ENCODE measurements at places on chromosomes 3 and 15. TPM values are rescaled to one million over a fixed set of nuclear protein-coding genes. Genes with fewer than 3 reads are reported as not detected.

Gene MEX3B
- not detected for total RNA-seq

Gene PAQR5
- 18.3 TPM for total RNA-seq

Gene GPR149
- total RNA-seq: 0.18 TPM

Gene TLNRD1
- 88.3 TPM for total RNA-seq

Gene CCDC39
- 0.72 TPM for total RNA-seq

Gene ANXA2
- 1,332 TPM for total RNA-seq

DNA sequence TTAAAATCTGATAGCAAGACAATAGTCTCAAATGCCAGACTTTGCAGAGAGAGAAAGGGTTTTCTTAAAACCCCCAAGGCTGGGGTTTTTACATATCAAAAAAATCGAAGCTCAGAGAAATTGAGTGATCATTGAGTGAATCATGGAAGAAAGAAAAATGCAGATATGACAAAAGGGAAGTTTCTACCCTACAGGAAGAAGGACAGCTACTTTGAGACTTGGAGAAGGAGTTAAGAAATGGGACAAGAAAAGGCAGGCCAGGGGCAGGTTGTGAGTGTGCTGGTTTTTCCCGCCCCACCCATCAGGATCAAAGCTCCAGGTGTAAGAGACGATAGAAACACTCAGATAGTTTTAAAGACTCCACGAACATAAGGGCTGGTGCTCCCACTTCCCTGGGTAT lies 18.6 kb downstream of the TMEM158 start:
- H3K36me3 ChIP-seq: no peaks in the 10 kb centered on the region
- no peak for DNase-seq
- H3K27me3 ChIP-seq: no peaks in the 10 kb centered on the region
- no peak overlapping the region for H3K4me3 ChIP-seq
- H3K4me1 ChIP-seq: no peaks in the 10 kb centered on the region
- no peak overlapping the region for H3K27ac ChIP-seq

DNA sequence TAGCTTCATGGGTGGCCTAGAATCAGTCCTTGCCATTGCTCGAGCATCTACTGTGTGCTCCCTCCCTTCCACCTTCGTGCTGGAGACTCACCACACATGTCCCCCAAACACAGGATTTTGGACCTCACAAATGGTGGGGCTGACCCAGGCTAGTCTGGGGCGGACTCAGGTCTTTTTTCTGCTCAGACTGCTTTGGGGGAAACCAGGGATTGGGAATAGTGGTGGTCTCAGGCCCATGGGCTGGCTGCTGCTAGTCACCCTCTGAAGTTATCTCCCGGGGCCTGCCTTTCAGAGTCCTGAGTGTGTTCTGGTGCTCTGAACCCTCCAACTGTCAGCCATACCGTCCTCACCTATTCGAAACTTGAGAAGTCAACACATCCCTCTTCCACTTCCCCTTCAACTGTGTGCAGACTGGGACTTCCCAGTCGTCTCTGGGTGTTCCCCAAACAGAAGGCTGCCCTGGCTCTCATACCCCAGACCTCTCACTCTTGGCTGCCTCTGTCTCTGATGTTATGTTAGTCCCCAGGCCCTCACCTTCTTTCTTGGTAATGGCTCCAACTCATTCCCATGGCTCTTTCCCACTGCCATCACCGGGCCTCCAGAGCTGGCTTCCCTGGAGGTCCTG lies 46.0 kb downstream of the PPCDC start:
- no peak overlapping the region for H3K4me3 ChIP-seq
- no peaks in the 10 kb centered on the region for H3K36me3 ChIP-seq
- H3K27ac ChIP-seq: no peak overlapping the region
- H3K4me1 ChIP-seq: no peaks in the 10 kb centered on the region
- DNase-seq: no peak
- no peaks in the 10 kb centered on the region for H3K27me3 ChIP-seq

DNA sequence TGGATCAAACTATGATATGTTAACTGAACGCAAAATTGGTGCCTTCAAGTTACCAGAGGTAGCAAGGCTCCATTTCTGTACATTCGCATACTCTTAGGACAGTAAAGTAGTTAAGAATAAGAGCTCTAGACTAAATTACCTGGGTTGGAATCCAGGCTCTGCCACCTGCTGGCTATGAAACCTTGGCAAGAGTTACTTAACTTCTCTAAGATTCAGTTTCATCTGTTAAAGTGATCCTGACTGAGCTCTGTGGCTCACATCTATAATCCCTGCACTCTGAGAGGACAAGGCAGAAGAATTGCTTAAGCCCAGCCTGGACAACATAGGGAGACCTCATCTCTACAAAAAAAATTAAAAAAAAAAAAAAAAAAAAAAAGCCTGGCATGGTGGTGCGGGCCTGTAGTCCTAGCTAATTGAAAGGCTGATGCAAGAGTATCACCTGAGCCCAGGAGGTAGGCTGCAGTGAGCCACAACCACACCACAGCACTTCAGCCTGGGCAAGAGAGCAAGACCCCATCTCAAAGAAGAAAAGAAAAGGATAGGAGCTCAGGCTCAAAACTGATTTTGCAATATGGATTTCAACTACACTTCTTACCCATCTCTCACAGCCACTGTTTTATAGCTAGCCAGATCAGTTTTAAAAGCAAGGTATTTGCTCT lies 21.3 kb downstream of the GSK3B start:
- H3K4me1 ChIP-seq: peaks cover 9% of the 10 kb centered on the region
- DNase-seq: no peak
- H3K27me3 ChIP-seq: no peaks in the 10 kb centered on the region
- no peak overlapping the region for H3K4me3 ChIP-seq

DNA sequence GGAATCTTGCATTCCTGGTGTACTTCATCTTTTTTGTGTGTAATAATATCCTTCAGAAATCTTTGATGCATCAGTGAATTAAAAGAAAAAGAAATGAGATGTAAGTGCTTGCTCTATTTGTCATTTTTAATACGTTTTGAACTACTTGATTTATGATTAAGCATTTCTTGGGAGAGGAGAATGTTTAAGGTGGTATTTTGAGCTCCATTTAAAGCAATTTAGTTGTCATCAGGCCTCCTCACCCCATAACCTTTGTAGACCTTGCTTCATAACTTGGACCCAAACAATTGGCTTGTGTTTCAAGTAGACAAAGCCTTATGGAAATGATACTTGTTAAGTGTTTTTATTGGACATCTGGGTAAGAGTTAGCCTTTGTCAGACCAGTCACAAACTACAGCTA lies 87.1 kb upstream of the VEPH1 start:
- no peak overlapping the region for H3K4me3 ChIP-seq
- no peak for DNase-seq
- no peaks in the 10 kb centered on the region for H3K4me1 ChIP-seq
- H3K27ac ChIP-seq: no peak overlapping the region

- H3K36me3 ChIP-seq: no peaks in the 10 kb centered on the region
- DNase-seq: no peak
- H3K4me3 ChIP-seq: no peak overlapping the region
These were observed 759.4 kb downstream of the ROBO2 start for GRCh38 chr3:77799278-77799677.

- H3K4me1 ChIP-seq: no peaks in the 10 kb centered on the region
- H3K27ac ChIP-seq: no peak overlapping the region
- no peak for DNase-seq
These were observed 107.2 kb upstream of the ALDH1A3 start for GRCh38 chr15:100772478-100772877.

GRCh38 chr15:50049871-50050270 lies 69.2 kb downstream of the ATP8B4 start:
- no peaks in the 10 kb centered on the region for H3K36me3 ChIP-seq
- H3K4me3 ChIP-seq: no peak overlapping the region
- H3K4me1 ChIP-seq: no peaks in the 10 kb centered on the region
- no peak for DNase-seq

- no peaks in the 10 kb centered on the region for H3K4me1 ChIP-seq
- H3K4me3 ChIP-seq: no peak overlapping the region
- H3K27me3 ChIP-seq: no peaks in the 10 kb centered on the region
- DNase-seq: no peak
- H3K36me3 ChIP-seq: no peaks in the 10 kb centered on the region
These were observed 140.4 kb upstream of the ATP2B2 start for GRCh38 chr3:10645800-10646199.

- H3K36me3 ChIP-seq: peaks cover 57% of the 10 kb centered on the region
- H3K27me3 ChIP-seq: no peaks in the 10 kb centered on the region
- no peak for DNase-seq
- no peak overlapping the region for H3K27ac ChIP-seq
These were observed 2.0 kb downstream of the RPL32 start for GRCh38 chr3:12839156-12839946.

DNA sequence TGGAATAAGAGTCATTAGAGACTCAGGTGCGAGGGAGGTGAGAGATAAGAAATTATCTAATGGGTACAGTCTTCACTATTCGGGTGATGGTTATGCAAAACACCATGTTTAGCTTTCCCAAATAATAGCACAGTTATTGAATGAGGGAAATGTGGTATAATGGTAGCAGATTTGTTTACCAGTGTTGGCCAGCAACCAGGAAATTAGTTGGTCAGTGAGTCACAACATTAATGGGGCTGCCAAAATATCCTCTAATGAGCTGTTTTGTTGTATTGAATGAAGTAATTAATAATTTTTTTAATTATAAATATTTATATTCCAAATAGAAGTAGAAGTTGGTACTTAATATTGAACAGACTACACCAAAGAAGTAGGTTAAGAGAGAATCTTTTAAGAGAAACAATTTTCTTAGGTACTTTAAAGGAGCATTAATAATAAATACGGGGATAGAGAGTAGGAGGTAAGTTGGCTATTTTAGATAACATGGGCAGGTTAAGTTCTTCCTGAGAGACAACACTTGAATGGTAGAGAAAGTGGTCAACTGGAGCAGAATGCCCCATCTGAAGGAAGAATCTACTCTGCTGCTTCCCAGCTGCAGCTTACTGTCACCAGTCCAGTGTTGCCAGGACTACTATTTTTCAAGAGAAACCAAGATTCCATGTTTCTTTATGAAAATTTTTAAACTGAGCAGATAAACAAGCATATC lies 218.8 kb downstream of the UBE2E2 start:
- H3K27me3 ChIP-seq: no peaks in the 10 kb centered on the region
- no peak overlapping the region for H3K27ac ChIP-seq
- DNase-seq: no peak
- no peaks in the 10 kb centered on the region for H3K4me1 ChIP-seq

- DNase-seq: no peak
- no peak overlapping the region for H3K27ac ChIP-seq
- H3K4me1 ChIP-seq: peaks cover 50% of the 10 kb centered on the region
- H3K27me3 ChIP-seq: no peaks in the 10 kb centered on the region
- H3K36me3 ChIP-seq: peaks cover 21% of the 10 kb centered on the region
These were observed 9.5 kb downstream of the LIMD1 start for GRCh38 chr3:45604066-45604465.

DNA sequence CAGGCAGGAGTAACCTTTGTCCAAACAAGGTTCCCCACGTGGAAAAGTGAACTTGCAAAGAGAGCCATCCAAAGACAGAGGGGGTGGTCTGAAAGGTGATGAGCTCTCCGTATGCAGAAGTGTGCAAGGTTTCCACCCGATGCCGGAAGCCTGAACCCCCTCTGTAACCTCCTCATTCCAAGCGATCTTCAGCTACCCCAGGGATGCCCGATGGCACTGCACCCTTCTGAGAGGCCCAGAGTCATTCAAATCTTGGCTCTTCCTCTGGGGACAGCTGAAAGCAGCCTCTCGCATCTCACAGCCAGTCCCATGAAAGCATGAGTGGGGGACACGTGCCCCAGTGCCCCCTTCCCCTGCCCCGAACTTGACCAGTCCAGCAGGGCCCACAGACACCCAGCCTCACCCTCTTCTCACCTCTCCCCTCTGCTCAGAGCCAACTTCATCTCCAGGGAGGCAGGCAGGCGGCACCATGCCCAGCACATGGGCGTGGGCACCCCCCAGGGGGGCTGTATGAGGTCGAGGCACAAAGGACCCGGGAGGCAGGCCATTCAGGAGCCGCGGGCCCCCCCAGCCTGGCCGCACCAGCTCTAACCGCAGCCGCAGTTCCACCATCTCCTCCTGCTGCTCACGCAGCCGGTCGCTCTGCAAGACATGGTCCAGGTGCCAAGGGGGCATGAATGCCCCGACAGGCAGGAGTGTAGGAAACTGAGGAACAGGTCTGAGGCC lies 8.7 kb downstream of the KIF7 start:
- H3K27me3 ChIP-seq: no peaks in the 10 kb centered on the region
- no peak overlapping the region for H3K4me3 ChIP-seq
- H3K36me3 ChIP-seq: peaks cover 43% of the 10 kb centered on the region
- no peak overlapping the region for H3K27ac ChIP-seq
- no peak for DNase-seq

GRCh38 chr3:38168151-38169026 lies 3.1 kb downstream of the OXSR1 start:
- H3K36me3 ChIP-seq: no peaks in the 10 kb centered on the region
- no peaks in the 10 kb centered on the region for H3K27me3 ChIP-seq
- peaks cover 21% of the 10 kb centered on the region for H3K4me1 ChIP-seq
- no peak for DNase-seq

DNA sequence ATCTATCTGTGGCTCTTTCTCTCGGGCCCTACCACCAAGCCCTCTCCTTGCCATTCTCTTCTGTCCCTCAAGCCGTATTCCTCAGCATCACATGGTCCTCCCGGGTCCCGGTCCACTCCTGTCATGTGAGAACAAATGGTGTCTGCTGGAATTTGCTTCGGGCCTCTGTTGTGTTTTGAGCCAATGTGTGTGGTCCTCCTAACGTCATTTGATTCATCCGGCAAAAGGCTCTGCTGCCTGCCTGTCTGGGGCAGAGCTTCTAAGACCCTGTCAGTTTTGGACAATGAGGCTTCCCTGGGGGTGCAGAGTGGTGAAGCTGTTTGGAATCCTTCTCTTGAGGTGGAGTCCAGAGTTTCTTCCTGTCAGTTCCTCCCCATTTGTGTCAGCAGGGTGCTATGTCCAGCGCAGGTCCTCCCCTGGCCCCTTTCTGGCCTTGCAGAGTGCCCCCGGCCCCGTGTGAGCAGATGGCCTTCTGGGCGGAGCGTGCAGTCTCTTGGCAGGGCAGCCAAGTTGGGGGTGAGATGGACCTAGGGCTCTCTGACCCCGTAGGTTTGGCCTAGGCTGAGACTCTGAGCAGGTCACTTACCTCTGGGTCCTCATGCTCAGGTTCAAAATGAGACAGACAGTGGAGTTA lies 93.6 kb downstream of the APBA2 start:
- DNase-seq: no peak
- no peak overlapping the region for H3K4me3 ChIP-seq
- no peaks in the 10 kb centered on the region for H3K4me1 ChIP-seq
- no peaks in the 10 kb centered on the region for H3K36me3 ChIP-seq

DNA sequence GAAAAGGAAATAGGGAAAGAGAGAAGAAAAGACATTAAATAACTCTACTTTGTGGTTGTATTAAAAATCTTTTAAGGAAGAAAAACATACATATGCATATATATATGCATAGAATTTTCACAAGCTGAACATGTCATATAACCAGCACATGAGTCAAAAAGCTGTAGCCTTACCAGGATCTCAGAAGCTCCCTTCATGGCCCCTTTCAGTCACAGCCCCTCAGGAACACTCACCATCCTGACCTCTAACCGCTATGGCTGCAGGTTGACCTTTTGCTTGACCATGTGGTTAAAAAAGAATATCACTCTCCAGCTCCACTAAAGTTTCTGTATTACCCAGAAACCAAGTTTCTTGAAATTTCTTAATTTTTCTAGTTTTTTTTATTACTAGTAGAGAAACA lies 103.4 kb downstream of the CHST2 start:
- H3K4me3 ChIP-seq: no peak overlapping the region
- H3K27ac ChIP-seq: no peak overlapping the region
- H3K36me3 ChIP-seq: no peaks in the 10 kb centered on the region

GRCh38 chr15:33975022-33975565 lies 6.8 kb downstream of the CHRM5 start:
- no peak overlapping the region for H3K27ac ChIP-seq
- no peaks in the 10 kb centered on the region for H3K27me3 ChIP-seq
- H3K36me3 ChIP-seq: no peaks in the 10 kb centered on the region
- no peak for DNase-seq
- no peak overlapping the region for H3K4me3 ChIP-seq
- no peaks in the 10 kb centered on the region for H3K4me1 ChIP-seq

Measured in stomach (tissue), 19 donors.